NCI-H1694 treated with DMSO at 0.1 percent for 48 hours (cell line): ENCODE measurements at places on chromosomes 7 and 10.
A peak's percentile ranks its signal among the peaks of the same experiment; 100 is the strongest.

DNA sequence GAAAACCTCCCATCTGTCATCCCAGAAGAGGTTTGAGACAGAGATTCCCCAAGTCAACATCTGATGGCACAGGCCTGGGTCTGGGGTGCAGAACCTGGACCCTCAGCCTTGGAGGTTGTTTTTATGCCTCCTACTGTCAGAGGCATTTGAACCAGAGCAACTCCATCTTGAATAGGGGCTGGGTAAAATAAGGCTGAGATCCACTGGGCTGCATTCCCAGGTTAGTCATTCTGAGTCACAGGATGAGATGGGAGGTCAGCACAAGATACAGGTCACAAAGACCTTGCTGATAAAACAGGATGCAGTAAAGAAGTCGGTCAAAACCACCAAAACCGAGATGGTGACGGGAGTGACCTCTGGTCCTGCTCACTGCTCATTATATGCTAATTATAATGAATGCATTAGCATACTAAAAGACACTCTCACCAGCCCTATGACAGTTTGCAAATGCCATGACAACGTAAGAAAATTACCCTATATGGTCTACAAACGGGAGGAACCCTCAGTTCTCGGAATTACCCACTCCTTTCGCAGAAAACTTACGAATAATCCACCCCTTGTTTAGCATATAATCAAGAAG, 92.0 kb downstream of the ITGA8 start:
- DNase-seq, result no peak

- no peak for DNase-seq
Observed at GRCh38 chr7:7922684-7923385, 45.8 kb upstream of the GLCCI1 start.

- DNase-seq, result no peak
Observed at GRCh38 chr10:52762088-52762487, 10.5 kb downstream of the MBL2 start.

- no peak for DNase-seq
Observed at GRCh38 chr7:20223356-20223755, 6.2 kb upstream of the MACC1 start.

DNA sequence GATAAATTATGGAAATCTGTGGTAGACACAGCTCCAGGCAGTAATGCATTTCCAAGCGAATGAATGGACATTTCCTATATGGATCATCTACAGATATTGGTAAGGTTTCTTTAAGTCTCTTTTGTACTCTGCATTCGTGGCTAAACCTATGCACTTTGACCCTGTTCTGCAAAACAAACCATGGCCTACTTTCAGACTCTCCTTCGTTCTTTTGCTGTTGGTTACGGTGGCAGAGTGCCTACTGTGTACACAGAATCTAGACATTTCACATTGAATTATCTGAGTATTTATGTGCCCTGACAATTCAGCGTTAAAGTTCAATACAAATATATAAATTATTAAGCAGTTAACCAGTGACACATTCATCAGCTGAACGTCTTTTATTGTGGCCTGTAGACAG, 93.3 kb downstream of the MGMT start:
- DNase-seq, result no peak

DNA sequence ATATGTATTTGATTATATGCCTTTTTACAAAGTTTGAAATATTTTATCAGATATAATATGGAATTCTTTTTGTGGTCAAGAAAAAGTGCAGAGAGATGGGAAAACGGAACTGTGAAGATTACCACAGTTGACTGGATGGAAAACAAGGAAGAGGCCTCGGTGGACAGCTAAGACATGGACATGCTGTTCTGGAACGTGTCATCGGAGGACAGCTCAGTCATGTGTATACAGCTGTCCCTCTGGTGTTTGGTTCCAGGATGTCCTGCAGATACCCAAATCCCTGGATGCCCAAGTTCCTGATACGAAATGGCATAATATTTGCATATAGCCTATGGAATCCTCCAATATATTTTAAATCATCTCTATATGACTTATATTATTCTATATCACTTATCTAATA, 49.4 kb downstream of the TRIL start:
- DNase-seq, result no peak

- no peak for DNase-seq
Observed at GRCh38 chr7:29604702-29605101, 41.1 kb downstream of the PRR15 start.

DNA sequence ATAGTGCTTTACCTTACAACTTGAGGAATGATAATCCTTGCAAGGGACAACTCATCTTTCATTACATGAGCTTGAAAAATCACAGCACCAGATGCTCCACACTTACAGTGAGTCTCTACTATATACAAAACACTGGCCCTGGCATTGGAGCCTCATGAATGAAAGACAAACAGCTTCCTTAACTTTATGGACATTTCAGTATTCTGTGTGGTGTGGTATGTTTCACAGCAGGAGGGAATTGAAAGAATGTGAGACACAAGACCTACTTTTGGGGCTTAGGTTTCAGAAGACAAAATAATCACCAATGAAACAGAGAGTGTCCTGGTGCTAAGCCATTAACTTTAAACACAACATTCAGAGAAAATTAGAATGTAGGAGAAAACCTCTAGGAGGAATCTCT, 1249.6 kb downstream of the XPNPEP1 start:
- DNase-seq, result no peak

DNA sequence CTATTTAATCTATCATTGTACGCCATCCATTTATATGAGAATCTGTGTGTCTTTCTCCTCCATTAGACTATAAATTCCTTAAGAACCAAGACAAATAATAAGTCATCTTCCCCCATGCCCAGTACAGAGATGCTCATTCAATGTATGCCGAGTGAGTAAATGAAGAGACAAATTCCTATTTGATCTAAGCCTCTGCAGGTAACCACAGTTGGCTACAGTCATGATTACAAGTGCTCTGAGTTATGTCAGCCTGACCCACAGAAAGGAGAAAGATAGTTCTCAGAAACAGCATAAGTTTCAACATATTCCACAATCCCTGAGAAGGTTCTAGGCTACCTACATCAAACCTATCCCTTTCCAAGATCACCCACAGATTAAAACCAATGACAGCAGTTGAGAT, 46.1 kb downstream of the MPP7 start:
- DNase-seq, result no peak

DNA sequence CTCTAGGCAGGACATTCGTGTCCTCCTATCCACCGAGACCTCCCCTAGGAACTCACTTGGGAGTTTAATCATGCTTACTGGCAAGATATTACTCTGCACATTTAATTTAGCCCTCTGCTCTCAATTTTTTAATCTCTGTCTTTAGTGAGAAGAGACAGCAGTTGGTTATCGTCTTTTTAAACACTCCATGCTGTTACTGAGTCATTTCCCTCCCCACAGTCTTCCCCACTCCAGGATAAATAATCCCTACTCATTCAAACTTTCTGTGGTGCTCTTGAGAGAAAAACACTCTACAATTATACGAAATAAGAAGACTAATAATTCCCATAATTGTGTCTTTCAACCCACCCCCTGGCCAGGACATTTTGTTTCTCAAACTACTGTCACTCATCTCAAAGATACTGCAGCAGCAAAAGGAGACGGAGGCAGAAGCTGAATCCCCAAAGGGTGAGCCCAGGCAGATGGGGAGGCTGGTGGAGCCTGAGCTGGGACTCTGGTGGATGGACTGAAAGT, 84.2 kb downstream of the ANK3 start:
- DNase-seq, result no peak

- peak; percentile 19 for DNase-seq
Observed at GRCh38 chr10:121900443-121901174, 27.2 kb downstream of the ATE1 start.

DNA sequence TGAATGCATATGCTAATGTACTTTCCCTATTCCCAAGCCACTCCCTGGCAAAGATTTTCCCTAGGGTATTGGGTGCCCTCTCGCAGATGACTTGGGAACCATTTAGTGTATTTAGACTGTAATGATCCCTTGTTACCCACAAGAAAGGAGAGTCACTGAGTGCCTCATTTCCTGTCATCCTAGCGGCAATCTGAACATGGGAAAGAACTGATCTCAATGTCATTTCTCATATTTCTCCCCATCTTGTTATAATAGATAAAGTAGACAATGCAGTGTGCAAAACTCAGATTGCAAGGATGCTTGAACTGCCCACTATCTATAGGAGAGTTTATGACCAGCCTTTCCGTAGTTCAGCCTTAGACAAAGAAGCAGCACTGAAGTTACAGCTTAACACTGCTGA, 123.3 kb downstream of the MICU1 start:
- no peak for DNase-seq

- no peak for DNase-seq
Observed at GRCh38 chr10:85611093-85611740, 755.4 kb downstream of the GRID1 start.

DNA sequence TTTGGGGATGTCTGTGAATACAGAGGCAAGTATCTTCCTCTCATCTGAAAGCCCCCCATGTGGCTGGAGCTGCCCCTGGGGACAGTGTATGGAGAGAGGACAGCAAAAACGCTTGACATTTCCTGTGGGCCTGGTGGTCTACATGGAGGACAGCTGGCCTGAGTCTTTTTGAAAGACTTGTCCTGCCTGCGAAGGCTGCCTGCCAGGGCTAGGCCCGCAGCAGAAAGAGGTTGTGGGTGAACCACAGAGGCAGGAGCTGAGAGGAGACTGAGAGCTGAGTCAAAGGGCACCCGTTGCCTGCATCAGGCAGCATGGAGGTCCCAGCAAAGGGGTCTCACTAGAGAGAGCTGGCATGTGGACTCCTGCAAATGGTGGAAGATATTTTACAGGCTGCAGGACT, 66.4 kb downstream of the KAT6B start:
- no peak for DNase-seq

DNA sequence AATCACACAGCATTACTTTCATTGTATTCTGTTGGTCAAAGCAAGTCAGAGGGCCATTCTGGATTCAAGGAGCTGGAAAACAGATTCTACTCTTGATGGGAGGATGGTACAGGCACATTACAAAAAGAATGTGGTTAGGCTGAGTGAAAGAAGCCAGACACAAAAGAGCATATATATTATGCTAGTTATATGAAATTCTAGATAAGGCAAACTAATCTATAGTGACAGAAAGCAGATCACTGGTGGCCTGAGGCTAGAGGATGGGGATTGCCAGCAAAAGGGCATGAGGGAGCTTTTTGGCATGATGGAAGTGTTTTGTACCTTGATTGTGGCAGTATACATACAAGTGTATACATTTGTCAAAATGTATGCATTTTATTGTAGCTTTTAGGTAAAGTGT, 96.8 kb downstream of the SPAG6 start:
- no peak for DNase-seq

- DNase-seq, result no peak
Observed at GRCh38 chr7:21346297-21346696, 81.6 kb upstream of the SP4 start.

DNA sequence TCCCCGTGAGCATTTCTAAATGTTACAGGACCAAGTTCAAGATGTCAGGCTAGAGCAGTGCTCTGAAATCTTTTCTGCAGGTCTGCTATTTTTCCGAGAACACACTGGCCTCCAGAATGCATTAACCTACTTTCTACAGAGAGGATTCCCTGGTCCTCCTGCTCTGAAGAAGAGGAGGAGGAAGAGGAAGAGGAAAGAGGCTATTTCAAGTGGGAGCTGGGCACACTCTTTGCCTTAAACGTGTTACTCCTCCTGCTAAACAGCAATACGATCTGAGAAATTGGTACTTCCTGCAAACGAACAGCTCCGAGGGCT, 157.4 kb downstream of the FRMD4A start:
- DNase-seq, result no peak

DNA sequence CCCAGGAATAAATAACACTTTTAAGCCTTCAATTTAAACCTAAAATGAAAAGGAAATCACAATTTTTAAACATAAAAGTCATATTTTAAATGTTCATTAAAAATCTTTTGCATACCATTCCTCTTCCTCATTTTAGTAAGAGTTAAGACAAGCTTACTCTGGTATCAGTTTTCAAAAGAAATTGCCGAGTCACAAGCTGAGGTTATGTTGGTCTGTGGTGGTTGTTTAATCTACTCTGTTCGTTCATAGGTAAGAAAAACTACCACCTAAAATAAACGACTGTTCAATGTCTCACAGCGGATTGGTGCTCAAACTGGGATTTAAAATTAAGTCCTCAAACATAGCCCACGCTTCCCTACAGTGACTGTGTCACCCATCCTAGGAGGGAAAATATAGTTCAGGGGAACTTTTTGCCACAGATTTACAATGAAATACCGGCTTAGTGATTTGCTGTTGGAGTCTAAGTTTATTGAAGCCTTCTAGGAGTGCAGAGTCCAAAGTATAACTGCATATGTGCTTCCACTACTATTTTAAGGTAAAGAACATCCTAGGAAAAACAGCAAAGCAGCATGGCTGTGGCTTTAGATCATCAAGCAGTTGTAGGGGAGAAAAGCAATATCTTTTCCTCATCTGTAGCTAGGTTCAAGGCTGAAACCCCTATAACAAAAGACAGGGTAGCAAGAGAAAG, 61.1 kb downstream of the GNAT3 start:
- DNase-seq, result no peak

GRCh38 chr10:22379059-22379458, 33.8 kb downstream of the SPAG6 start:
- DNase-seq, result no peak

DNA sequence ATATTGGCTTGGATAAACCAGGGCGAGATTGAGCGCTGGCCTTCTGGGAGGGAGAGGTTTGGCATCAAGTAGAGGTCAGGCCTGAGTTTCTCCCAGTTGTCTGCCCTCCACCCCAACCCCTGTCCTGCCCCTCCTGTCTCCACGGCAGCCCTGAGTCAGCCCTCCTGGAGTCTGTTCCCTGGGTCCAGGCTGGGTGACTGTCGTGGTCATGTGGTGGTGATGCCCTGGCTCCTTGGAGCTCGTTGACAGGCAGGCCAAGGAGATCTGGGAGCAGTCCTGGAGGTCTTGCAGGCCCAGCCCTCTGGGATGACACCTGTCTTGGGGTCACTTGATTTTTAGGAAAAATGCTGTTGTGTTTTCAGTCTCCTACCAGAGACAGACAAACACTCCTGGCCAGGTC, 53.6 kb upstream of the PODXL start:
- peak; percentile 57 for DNase-seq

GRCh38 chr10:62341419-62341818, 32.8 kb upstream of the ZNF365 start:
- no peak for DNase-seq

DNA sequence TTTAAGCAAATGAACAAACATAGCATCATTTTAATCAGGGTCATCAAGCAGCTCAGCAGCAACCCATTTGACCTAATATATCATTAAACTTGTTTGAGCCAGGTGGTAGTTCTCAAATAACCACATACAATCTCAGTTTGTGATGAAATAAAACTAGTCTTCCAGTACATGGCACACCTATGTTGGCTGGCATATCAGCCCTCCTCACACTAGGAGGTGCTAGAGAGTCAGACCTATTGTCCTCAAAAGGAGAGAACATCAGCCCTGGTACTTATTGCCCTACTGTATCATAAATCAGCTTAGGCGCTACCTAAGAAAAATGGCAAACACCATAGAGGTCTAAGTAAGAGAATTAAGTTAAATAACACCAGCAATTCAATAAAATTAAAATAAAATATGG, 81.7 kb downstream of the CABCOCO1 start:
- DNase-seq, result no peak

GRCh38 chr10:32384171-32384570, 37.2 kb upstream of the EPC1 start:
- DNase-seq, result no peak

GRCh38 chr7:90789736-90790306, 193.7 kb downstream of the CDK14 start:
- DNase-seq, result no peak
